ENCODE measurements at places on chromosomes 5 and 9.
A peak's percentile ranks its signal among the peaks of the same experiment; 100 is the strongest.

GRCh38 chr9:16320338-16320902 is 550.0 kb downstream of the BNC2 start:
- DNase-seq: no peak

GRCh38 chr9:4573634-4574389 is 83.5 kb downstream of the SLC1A1 start:
- no peak for DNase-seq

- no peak for DNase-seq
Observed at GRCh38 chr5:50415912-50416311, 25.2 kb downstream of the EMB start.

- no peak for DNase-seq
Observed at GRCh38 chr5:22431406-22431805, 421.7 kb downstream of the CDH12 start.

GRCh38 chr9:109120204-109120789 is 550 bp upstream of the TMEM245 start:
- no peak for DNase-seq

DNA sequence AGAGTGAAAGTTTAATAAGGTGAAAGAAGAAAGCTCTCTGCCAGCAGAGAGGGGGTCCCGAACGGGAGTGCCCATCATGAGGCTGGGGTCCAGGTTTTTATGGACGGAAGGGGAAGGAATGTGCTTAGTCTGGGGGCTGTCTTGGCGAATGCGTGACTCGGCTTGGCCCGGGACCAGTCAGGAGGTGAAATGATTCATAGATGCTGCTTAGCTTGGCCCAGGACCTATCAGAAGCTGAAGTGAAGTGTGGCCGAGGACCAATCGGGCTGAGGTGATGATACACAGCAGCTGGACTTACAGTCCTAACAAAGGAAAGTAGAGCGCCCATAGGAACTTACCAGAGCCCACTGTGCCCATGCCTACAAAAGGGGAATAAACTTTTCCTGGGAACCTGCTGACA is 3.9 kb upstream of the FKTN start:
- no peak for DNase-seq

- DNase-seq: no peak
Observed at GRCh38 chr5:53343187-53343586, 137.2 kb upstream of the FST start.

DNA sequence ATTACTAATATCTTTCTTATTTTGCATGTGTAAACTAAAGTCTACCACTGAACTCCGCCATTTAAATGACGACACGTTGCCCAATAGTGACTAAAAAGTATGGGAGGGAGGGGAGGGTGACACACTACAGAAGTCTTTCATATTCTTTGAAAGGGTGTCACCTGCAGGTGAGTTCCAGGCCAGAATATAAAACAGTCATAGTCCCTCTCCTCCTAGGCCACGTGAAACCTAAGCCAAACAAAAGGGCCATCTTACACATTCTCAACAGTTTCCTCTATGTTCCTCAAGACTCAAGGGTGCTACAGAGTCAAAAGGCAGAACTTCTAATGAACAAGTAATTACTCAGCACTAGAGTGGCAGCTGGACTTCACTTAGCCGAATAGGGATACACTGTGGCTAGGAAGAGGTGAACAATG is 6.4 kb downstream of the CEMIP2 start:
- DNase-seq: no peak

DNA sequence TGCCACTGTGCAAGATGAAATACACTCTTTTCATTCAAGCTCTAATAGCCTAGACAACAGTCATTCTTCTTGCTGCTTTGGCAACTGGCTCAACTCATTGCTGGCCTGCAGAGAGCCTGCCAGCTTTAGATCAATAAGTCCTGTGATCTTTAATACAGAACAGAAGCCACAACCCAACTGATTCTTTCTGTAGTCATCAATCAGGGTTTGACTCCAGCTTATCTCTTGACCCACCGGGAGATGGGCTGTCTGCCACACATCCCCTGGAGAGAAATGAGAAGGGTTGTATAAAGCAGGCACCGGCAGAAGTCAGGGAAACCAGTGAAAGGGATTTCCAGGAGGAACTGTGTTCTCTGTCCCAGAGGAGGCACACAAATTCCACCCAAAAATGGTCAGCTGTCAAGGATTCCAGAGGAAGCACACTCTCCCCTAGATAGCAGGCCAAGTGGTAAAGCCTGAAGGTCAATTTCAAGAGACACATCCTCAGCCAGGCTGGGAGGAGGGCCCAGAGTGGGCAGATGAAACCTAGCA is 24.5 kb downstream of the LHFPL2 start:
- DNase-seq: no peak

GRCh38 chr5:134580001-134580460 is 52.6 kb downstream of the SAR1B start:
- no peak for DNase-seq

DNA sequence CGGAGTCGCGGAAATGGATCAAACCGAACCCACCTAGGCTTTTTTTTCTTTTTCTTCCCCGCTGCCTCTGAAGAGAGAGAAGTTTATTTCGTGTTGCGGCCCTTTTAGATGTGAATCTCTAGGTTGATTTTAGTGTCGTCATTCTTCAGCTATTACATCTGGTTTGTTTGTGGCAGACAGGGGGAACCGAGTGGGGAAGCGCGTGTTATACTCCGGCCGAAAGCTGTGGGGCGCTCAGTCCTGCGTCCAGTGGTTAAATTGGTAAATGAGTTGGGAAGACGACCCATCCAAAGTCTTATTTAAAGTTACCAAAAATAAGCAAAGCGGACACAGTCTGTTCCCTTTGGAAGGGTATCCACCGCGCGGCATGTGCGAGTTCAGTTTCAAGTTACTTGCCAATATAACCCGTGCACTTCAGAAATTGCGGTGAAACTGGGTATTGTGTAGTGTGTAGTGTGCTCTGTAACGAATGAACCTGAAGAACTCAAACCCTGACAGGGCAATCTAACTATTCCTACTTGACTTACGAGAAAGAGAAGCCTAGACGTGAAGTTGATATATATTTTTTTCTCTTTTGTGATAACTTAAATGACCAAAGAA is 1.3 kb downstream of the MAN2A1 start:
- DNase-seq: peak; percentile 76

DNA sequence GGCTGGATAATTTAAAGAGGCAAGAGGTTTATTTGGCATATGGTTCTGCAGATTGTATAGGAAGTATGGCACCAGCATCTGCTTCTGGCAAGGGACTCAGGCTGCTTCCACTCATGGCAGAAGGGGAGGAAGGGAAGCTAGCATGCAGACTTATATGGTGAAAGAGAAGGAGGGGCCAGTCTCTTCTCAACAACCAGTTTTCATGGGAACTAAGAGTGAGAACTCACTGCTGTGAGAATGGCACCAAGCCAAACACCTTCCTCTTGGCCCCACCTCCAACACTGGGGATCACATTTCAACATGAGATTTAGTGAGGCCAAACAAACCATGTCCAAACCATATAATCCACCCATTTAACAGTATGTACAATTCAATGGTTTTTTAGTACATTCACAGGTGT is 113.3 kb upstream of the SHB start:
- DNase-seq: no peak

DNA sequence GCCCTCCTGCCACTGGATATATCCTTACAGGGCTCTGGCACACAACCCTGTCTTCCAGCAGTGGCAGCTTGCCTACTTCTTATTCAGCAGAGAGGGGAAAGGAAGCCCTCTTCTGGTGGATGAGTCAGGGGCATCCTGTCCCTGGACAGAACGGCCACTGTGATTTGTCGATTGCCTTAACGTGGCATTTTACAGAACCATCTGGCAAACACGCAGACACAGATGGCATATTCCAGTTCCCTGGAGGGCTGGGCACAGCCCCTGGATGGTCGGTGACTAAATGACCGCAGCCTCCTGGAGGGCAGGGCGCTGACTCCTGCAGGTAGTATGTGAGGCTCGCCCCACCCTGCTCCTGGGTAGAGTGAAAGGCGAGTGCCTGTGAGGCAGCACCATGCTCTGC is 62.1 kb downstream of the DCP2 start:
- DNase-seq: no peak

- no peak for DNase-seq
Observed at GRCh38 chr9:89929315-89929672, 324.5 kb downstream of the GADD45G start.

DNA sequence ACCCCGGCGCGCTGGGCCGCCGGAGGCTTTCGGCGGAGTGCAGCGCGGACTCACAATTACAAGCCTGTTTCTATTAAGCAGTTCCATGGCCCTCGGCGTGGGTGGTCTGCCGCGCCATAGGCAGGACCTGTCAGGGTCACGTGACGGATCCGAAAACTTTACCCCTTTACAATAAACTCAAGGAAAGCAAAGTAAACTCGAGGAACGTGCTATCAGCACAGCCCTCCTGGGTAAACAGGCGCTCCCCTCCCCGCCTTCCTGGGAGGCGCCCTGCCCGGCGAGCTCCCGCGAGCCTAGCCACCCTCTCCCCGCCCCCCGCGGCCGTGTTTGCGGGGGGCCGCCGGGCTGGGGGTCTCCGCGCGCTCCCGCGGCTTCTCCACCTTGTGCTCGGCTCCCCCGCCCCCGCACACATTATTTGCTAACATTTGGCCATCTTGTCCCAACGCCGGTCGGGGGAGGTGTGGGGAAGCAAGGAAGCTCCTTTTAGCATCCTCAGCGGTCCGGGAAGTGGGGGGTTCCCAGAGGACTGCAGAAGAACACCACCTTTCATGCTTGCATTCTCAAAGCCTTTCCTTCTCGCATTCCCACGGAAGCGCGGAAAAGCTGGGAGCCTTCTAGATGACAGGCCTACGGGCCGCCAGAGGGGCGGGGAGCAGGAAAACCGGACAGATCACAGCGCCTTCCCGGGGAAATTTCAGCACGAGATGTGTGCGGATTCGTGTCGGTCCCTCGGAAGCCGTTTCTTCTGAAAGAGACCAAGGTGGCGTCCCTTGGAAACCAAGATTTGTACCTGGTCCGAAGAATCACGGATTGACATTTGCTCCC is at the start of gene PTCH1:
TSS of gene PTCH1 (minus strand) at position 238 of the 825 bp plus-strand sequence.
- no peak for DNase-seq

- DNase-seq: no peak
Observed at GRCh38 chr5:150401076-150401375, 11.7 kb downstream of the CD74 start.

GRCh38 chr9:136283291-136284235 is 20.3 kb downstream of the CCDC187 start:
- peak; percentile 55 for DNase-seq

DNA sequence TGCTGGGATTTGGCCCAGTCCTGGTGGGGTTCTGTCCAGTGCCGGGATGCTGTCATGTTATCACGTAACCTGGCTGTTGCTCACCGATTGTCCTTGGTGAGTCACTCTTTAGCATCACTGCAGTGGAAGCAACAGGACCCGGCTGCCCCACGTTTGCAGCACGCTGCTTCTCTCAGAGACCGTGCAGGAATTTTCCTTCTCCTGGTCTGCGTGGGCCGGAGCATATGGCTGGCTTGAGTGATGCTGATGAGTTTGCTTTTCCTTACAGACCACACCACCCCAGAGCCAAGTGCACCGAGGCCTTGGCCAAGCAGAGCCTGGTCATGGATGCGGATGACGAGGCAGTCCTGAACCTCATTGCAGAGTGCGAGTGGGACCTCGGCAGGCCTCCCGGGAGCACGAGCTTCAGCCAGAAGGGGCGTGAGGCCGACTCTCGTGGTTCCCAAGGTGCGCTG is 21.4 kb downstream of the CEP72 start:
- no peak for DNase-seq

GRCh38 chr5:137190441-137190840 is 308.7 kb downstream of the SPOCK1 start:
- DNase-seq: no peak

- no peak for DNase-seq
Observed at GRCh38 chr9:96274939-96275338, 27.0 kb downstream of the HSD17B3 start.

DNA sequence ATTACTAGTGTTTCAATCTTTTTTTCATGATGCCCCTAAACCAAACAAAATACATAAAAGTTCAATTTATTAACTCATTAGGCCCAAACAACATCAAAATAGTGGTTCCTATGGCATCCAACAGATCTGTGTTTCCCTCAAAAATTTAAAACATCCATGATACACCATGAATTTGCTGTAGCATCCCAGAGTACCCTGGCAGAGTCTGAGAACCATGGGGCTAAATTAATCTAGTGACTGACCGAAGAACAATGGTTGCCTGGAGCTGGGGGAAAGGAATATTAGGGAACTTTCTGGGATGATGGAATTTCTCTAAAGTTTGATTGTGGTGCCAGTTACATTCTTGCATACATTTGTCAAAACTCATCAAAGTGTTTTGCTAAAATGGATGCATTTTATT is 79.5 kb upstream of the TRIO start:
- no peak for DNase-seq

- DNase-seq: no peak
Observed at GRCh38 chr5:164052536-164053093, 547.2 kb downstream of the MAT2B start.

DNA sequence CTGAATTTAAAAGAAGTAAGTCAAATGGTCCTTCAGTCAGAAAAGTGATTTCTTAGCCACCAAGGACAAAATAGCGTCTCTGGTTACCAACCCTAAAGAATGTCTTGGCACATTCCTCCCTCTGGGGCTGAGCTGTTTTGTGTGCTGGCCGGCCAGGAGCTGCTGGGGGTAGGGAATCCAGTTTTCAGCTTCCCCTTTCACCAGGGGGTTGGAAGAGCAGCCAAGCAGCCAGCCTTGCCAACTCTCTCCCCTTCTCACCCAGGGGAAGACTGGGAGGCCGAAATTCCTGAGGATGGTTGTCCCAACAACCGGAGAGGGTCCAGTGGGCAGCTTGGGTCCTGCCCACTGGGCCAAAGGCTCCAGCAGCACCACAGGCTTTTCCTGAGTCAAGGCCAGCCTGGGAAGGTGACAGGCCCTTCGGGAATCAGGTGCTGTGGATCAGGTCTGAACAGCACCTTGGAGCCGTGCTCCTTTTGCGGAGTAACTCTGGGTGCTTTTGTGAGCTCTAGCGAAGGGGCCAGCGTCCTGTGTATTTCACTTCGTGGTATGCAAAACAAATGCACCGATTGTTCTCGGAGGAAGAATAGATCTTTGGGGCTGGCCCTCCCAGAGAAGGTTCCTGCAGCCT is 4.2 kb downstream of the WWC1 start:
- DNase-seq: no peak

GRCh38 chr5:122942164-122942914 is 94.2 kb downstream of the PPIC start:
- DNase-seq: no peak

- DNase-seq: no peak
Observed at GRCh38 chr9:110979636-110980035, 58.6 kb downstream of the LPAR1 start.

DNA sequence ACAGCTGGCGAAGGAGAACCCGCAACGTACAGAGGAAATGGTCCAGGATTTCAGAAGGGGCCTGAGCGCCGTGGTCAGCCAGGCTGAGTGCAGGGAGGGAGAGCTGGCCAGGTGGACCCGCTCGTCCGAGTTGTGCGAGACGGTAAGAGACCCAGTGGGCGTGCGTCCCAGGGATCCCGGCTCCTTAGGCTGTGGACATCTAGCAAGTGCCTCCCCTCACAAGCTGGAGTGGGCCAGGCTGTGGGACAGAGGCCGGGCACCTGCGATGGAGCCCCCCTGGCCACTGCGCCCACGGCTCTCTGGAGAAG is 29.5 kb upstream of the LRRC14B start:
- DNase-seq: no peak

DNA sequence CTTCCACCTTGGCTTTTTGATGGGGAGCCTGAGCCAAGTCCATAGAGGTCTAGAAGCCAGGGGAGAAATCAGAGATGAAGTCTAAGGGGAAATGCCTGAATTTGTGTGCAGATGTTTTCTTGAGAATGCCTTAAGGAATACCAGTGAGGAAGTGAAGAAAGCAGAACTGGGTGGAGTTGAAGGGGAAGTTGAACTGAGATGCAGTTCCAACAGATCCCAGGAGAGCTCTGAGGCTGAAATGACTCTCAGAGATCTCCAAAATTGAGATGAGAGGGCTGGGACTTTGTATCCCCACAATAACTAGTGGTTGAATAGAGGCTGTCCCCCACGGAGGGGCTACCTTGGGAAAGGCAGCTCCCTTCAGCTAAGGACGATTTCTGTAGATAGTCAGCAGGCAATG is 197.1 kb downstream of the ZNF462 start:
- DNase-seq: peak; percentile 49
